Activated T-cell treated with anti-CD3 and anti-CD28 coated beads, Interleukin-2, amount 50 U/mL, for 24 hours (primary cell): ENCODE measurements at places on chromosomes 5 and 9.

DNA sequence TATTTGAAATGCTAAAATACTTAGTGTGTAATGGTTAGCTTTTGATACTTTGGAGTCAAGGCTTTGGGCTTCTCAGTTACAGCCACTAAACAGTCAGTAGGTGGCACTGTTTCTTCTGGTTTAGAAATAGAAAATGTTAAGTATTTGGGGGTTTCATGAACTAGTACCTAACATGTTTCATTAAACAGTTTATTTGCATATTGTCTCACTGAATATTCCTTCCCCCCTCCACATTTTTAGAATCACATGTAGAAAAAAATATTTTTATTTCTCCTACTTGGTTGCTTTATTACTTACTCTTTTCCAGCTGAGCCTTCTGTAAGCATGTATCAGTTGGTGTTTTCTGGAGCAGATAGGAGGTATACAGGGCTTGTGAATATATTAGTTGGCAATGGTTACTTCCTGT is 48.0 kb downstream of the IPO11 start:
- DNase-seq: no peak

DNA sequence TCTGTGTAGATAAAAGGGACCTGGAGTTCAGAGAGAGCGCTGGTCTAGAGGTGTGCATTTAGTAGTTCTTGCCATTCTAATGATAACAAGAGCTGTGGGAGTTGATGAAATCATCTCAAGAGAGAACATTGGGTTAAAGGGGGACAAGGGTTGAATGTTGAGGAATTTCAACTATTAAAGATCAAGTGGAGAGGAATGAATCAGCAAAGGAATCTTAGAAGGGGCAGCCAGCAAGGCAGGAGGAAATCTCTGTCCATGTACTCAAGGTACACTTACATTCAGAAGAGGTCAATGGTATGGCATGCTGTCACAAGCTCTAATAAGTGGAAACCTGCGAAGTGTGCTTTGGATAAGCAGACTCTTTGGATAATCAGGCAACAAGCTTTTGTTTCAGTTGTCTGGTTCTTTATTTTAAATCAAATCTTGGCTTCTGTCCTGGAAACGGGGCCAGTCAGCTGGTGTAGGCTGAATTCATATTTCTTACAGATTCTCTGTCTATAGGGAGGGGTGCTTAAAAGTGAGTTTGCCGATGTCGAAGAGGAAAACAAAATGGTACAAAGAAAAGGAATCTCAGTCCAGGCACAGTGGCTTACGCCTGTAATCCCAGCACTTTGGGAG is 320.5 kb upstream of the CD180 start:
- no peak for DNase-seq

DNA sequence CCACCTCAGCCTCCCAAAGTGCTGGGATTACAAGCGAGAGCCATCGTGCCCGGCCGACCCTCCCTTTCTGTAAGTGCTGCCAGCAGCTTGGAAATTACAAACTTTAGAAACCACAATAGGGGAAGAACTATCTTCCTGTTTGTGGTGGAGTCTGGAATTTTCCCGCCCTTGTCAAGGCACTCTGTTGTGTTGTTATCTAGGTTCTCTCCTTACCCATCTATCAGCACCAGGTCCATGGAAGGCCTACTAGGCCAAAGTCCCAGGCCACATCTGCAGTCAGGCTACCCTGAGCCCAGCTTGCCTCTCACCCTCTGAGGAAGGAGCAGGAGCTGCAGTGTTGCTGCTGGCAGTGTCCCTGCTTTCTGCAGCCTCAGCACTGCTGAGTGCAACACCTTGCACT is 214.9 kb downstream of the MCTP1 start:
- no peak for DNase-seq

DNA sequence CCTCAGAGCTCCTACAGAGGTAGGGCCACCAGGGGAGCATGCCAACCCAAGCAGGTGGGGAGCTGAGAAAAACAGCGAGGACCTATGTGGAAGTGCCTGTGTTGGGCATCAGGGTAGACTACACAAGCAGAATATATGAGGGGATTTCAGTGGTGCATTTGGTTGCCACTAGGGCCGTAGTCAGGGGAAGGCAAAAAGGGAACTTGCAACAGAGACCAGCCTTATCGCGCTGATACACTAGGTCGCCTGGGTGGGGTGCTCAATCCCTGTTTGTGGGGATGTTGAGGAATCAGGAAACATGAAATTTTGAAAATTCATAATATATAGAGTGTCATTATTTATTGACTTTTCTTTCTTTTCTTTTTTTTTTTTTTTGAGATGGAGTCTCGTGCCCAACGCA is 370.9 kb upstream of the PRR16 start:
- DNase-seq: no peak

DNA sequence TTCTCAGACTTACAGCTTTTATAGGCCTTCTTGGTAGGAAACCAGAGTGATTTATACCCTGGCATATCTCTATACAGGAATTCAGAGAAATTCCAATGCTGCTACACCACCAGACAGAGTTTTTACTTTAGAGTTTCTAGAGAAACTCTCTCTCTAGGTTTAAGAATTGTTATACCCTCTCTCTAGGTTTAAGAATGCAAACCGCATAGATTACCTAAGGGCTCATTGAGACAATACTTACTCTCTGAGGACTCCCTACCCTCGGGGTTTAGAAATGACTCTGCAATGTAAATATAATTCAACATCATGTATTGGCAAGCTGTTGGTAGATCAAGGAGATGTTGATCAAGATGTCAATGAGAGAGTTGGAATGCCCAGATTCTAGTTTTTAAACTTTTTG is 15.3 kb upstream of the ELAVL2 start:
- no peak for DNase-seq

DNA sequence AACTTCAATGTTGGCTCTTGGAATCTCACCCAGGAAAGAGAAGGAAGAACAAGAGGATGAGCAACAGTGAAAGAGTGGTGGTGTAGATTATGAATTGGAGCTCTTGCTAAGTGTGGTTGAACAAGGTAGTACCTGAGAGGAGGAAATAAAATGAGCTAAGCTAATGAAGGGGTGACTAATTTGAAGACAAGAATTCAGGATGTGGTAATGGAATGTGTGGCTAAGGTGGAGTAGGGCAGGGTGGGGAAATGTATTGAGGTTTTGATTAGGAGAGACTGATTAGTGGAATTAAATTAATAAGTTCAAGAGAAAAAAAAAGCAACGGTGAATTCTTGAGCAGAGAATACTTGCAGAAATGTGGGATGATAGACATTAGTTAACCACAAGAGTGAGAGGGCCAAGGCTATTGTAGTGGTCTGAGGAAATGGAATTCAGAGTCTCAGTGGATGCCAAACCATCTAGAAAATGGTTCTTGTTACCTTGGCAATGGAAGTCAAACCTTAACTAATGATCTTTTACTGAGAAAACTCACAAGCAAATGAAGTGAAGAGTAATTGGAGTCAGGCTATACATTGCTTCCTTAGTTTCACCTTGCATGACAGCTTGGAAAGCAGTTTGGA is 648.3 kb upstream of the ZNF608 start:
- DNase-seq: no peak

DNA sequence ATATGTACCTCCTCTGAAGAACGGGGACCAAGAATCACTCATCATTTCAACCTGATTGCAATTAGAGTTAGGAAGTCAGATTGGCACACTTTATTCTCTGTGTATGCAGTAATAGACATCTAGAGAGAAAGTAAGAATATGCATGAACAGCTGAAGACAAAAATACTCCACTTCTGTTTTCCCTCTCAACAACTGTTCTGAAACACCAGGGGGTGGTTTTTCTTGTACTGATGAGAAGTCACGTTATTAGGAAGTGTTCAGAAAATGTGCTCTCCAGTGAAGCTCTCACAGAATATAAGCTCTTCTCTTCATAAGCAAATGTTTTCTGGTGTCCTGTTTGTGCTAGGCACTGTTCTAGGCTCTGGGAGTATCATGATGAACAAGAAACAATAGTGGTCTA is 531.7 kb upstream of the C9orf72 start:
- no peak for DNase-seq

DNA sequence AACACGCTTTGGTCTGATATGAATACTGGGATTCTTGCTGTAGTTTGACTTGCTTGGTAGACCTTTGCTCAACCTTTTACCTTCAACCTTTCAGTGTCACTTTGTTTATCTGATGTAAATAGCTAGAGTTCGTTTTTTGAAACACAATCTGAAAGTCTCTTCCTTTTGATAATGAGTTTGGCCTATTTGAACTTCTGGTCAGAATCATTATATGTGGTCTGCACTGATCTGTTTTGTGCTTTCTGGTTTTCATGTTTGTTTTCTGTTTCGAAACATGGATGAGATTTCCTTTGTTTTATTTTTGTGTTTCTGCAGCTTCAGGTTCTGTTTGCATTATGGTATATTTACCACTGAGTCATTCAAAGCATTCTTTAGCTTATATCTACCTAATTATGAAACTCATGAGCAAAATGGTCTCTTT is 217.5 kb downstream of the GABBR2 start:
- DNase-seq: no peak

DNA sequence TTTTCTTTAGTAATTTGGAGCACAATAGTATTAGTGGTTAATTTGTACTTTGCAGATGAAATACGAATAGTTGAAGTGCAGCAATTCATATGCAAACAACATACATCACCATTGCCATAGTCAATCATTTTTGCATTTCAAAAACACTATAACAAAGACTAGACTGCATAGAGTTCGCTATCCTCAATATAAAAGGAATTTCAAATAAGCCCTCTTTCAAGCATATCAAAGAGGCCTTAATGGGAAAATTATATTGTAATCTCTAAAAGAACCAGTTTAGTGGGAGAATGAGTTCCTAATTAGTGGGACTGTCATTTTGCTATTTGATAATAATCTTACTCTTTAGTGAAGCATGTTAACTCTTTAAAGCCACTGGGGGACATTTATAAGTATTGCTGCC is 2302.3 kb upstream of the C9orf72 start:
- no peak for DNase-seq

DNA sequence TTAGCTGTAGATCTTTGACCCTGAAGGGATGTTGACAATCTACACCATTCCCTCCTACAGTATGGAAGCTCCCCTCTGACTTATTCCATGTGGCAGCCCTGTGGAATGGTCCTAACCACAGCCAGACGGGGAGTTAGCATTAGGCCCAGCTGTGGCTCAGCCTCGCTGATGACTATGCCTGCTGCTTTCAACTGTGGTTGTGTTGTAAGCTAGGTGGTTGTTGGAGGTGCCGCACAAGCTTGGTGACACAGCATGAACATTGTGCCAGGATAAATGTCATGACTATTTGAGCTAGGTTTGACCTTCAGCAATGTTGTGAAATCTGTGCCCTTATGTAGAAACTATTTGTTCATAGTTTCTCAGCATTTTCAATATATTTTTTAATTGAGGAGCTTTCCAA is 40.6 kb downstream of the SGCD start:
- DNase-seq: no peak

DNA sequence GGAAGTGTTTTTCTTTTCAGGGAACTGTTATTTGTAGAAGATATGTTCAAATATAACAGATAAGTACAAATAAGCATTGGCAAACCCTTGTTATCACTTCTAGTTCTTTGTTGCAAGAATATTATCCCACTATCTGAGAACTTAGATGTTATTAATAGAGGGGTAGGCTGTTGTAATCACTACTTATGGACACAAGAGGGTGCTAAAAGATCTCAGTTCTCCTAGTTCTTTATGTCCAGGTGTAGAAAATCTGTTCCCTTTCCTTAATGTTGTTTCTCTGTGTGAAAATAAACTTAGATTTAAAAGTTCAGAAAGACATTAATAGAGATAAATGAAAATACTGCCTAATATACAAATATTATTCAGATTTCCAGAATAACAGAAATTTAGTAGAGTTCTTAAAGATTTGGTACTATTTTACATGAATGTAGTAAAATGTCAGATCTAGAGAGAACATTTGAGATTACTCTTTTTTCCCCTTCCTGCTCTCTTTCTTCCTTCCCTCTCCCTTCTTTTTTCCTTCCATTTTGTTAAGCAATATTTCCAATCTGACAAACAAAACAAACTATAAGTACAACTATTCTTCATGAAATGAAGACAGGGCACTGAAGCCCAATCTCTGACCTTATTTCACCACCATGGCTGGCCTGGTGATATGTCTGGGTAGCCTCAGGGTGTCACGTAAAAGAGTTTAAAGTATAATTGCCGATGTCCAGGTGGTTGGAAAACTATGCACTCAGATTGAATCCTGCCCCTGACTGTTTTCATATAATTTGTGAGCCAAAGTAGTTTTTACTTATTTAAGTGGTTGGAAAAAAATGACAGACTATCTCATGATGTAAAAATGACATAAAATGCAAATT is 43.6 kb upstream of the C5orf46 start:
- DNase-seq: no peak

- no peak for DNase-seq
These were observed 49.0 kb upstream of the LMX1B start for GRCh38 chr9:126564716-126565115.

DNA sequence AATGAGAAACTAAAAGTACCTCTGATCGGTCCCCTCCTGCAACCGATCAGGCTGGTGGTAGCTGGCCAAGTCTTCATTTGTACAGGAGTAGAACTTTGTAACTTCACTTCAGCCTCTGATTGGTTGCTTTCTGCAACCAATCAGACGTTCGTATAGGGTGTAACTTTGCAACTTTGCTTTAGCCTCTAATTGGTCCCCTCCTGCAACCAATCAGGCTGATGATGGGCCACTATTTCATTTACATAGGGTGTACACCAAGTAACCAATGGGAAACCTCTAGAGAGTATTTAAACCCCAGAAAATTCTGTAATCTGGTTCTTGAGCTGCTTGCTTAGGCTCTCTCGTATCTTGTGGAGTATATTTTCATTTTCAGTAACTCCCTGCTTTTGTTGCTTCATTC is 445.5 kb downstream of the MED10 start:
- no peak for DNase-seq

GRCh38 chr5:84383816-84384603 is 670 bp downstream of the EDIL3 start:
- DNase-seq: no peak

- no peak for DNase-seq
These were observed 3.1 kb downstream of the CCDC183 start for GRCh38 chr9:136799079-136799853.

GRCh38 chr5:107957051-107957450 is 286.3 kb upstream of the EFNA5 start:
- DNase-seq: no peak

- no peak for DNase-seq
These were observed 126.1 kb upstream of the HAPLN1 start for GRCh38 chr5:83846624-83847350.

DNA sequence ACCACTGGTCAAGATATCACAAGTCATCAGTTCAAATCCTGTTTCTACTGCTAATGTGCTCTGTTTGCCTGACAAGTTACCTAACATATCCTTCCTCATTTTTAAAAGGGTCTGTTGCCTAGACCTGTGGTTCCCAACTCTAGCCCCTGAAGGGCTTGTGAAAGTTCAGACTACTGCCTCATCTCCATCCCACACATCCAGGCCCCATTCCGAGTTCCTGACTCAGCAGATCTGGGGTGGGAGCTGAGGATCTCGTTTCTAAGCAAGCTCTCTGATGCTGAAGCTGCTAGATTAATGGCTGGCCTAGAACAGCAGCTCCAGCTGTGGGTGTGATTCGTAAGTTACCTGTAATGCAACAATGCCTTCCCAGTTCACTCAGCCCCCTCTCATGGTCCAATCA is 32.5 kb downstream of the S1PR3 start:
- DNase-seq: no peak

GRCh38 chr5:7667216-7667767 is 183.6 kb downstream of the CFAP90 start:
- DNase-seq: no peak
